Calu3 (cell line): ENCODE measurements at places on chromosomes 12 and 14. TPM values are rescaled to one million over a fixed set of nuclear protein-coding genes. Genes with fewer than 3 reads are reported as not detected.

DNA sequence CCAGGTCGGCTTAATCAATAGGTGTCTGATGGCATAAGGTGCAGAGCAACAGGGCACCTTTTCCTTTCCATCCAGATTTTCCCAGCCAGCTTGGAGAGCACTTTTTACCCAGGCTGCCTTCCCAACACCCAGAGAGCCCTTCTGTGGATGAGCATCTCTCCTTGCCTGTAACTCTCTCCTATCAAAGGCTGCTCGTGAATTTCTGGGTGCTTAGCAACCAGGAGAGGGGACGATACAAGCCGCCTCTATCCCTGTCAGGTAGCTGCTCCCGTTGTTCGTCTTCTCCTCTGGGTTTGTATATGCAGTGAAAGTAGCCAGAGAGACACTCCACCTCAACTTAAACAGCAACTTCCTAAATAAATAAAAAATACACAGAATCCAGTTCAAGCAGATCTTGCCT, 124.2 kb downstream of the CACNA1C start:
- H3K4me3 ChIP-seq = no peak overlapping the region
- no peaks in the 10 kb centered on the region for H3K36me3 ChIP-seq
- H3K27ac ChIP-seq = no peak overlapping the region
- H3K4me1 ChIP-seq = no peaks in the 10 kb centered on the region
- DNase-seq = no peak

GRCh38 chr12:6957151-6957701, 6.1 kb downstream of the PTPN6 start:
- no peaks in the 10 kb centered on the region for H3K27me3 ChIP-seq
- H3K36me3 ChIP-seq = peaks cover 58% of the 10 kb centered on the region
- no peak for DNase-seq
- H3K4me1 ChIP-seq = peaks cover 17% of the 10 kb centered on the region
- no peak overlapping the region for H3K4me3 ChIP-seq
- no peak overlapping the region for H3K27ac ChIP-seq

GRCh38 chr14:83463500-83464098, 1929.9 kb upstream of the SEL1L start:
- H3K36me3 ChIP-seq = no peaks in the 10 kb centered on the region
- no peak overlapping the region for H3K27ac ChIP-seq
- no peak for DNase-seq
- H3K27me3 ChIP-seq = no peaks in the 10 kb centered on the region
- H3K4me1 ChIP-seq = no peaks in the 10 kb centered on the region
- H3K4me3 ChIP-seq = no peak overlapping the region

- no peak overlapping the region for H3K4me3 ChIP-seq
- no peaks in the 10 kb centered on the region for H3K4me1 ChIP-seq
- DNase-seq = no peak
- H3K27ac ChIP-seq = no peak overlapping the region
- H3K27me3 ChIP-seq = no peaks in the 10 kb centered on the region
- peaks cover 6% of the 10 kb centered on the region for H3K36me3 ChIP-seq
These were observed 64.0 kb downstream of the NUMB start for GRCh38 chr14:73394317-73394716.

DNA sequence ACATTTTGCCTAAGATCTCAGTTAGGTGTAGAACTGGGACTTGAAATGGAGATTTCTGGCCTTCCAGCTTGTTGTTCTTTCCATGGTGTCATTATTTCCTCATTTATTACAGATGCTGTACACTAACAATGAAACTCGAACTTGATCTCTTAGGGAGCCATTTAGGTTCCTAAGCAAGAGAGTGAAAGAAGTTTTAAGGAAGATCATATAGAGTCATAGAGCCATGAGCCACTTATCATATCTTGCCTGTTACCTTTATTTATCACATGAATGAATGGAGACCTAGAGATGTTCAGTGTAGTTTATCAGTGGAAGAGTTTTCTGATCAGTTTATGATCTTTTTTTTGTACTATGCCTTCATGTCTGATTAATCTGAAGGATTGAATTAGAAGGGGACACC, 9.9 kb downstream of the HELB start:
- no peak overlapping the region for H3K4me3 ChIP-seq
- H3K27ac ChIP-seq = no peak overlapping the region
- H3K27me3 ChIP-seq = no peaks in the 10 kb centered on the region
- peaks cover 15% of the 10 kb centered on the region for H3K36me3 ChIP-seq
- no peaks in the 10 kb centered on the region for H3K4me1 ChIP-seq
- no peak for DNase-seq

MYF5 gene
- not detected in 2 replicates for total RNA-seq

CLEC9A gene
- total RNA-seq = not detected in 2 replicates
